ENCODE measurements at places on chromosomes 5 and 9.

DNA sequence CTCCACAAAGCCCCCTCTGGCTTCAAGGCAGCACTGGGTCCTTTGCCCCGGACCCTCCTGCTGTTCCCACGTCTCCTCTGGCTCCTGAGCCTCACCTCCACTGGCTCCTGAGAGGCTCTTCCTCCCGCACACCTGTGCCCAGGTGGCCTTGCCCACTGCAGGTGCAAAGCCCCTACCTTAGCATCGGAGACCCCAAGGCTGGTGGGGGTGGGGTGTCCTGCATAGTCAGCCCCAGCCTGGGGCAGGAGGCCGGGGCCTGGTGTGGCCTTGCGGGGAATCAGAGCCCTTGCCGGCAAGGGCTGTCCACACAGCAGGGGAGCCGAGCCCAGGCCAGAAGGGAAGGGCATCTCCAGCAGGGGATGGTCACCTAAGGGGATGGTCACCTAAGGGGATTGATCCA, 41.3 kb upstream of the CEP72 start:
- no peak for DNase-seq

- DNase-seq = no peak
Observed at GRCh38 chr5:68953231-68953874, 140.5 kb upstream of the SLC30A5 start.

- no peak for DNase-seq
Observed at GRCh38 chr9:127945942-127946341, 8.3 kb upstream of the DPM2 start.

GRCh38 chr5:169914766-169915165, 65.5 kb downstream of the INSYN2B start:
- DNase-seq = no peak

DNA sequence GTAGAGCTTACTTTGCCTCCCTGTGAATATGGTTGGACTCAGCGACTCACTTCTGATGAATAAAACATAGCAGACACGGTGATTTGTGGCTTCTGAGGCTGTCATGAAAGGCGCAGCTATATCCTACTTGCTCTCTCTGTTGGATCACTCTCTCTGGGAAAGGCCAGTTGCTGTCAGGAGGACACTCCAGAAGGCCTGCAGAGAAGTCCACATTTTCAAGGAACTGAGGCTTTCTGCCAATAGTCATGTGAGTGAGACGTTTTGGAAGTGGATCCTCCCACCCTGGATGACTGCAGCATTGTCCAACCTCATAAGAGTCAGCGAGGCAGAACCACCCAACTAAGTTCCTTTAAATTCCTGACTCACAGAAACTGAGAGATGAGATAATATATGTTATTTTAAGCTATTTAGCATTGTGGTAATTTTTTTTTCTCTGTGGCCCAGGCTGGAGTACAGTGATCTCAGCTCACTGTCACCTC, 156.0 kb upstream of the MAST4 start:
- no peak for DNase-seq

- DNase-seq = no peak
Observed at GRCh38 chr5:153558957-153559356, 68.5 kb downstream of the GRIA1 start.

DNA sequence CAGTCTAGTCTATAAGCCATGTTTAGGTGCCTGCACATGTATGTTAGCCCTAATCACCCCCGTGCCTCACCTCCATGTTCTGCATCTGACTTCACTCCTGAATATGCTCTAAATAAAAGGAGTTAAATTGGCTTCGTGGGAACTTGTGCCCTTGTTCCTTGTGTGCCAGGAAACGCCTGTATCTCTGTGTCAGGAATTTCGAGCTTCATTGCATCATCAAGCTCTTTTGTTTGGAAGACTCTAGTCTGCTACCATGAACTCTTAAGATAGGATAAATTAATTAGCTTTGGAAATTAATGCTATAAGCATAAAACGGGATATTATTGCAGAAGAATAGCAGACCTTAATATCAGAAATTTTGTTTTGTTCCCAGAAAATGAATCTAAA, 99.2 kb downstream of the ADCY2 start:
- no peak for DNase-seq

GRCh38 chr5:89008291-89008690, 125.3 kb upstream of the MEF2C start:
- DNase-seq = no peak

DNA sequence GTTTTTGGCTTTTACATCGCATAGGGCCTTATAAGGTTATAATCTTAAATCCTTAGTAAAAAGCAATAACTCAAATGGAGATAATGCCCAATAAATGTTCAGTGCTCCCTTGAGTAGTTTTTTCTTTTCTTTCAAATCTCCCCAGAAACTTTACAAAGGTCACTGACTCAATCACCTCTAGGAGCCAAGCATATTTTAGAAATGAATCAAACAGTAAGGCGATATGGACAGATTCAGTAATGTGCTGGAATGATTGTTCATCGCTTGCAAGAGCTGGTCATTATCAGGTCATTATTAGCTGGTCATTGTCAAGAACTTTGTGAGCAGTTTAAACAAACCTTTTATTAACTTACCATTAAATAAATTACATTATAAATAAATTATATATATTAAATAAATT, 130.4 kb upstream of the SLIT3 start:
- DNase-seq = no peak

- DNase-seq = no peak
Observed at GRCh38 chr5:110751902-110752762, 13.3 kb downstream of the SLC25A46 start.

DNA sequence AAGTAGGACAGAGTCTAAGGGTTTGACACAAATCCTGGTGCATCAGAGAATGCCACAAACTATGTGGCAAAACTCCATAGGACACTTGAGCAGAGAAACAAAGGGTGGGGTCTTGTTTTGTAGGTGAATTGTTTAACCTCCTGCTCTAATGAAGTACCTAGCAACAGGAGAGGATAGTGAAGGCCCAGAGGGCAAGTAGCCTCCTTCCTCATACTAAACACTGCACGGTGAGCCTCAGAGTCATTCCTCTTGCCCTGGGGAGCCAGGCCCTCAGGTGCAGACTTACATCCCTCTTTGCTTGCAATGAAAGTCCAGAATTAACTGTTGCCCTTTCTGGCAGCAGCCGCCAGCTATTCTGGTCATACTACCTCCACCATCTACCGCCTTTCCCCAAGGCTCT, 166.1 kb downstream of the DROSHA start:
- no peak for DNase-seq

DNA sequence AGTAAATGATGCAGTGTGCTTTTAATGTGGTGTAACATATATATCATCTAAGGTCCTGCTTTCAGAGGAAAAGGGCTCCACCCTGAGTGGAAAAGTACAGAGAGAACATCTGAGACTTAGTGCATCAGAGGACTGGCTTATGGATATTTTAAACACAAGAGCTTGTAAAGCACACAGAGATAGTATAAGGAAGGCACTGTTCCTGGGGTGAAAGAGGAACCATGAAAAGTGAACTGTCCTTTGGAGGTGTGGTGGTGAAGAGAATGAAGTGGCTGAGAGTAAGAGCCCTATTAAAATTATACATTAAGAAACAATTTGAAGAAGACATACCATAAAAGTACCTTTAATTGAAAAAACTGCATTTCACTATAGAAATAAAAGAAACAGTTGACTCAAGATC, 68.9 kb downstream of the CSF2 start:
- DNase-seq = no peak

DNA sequence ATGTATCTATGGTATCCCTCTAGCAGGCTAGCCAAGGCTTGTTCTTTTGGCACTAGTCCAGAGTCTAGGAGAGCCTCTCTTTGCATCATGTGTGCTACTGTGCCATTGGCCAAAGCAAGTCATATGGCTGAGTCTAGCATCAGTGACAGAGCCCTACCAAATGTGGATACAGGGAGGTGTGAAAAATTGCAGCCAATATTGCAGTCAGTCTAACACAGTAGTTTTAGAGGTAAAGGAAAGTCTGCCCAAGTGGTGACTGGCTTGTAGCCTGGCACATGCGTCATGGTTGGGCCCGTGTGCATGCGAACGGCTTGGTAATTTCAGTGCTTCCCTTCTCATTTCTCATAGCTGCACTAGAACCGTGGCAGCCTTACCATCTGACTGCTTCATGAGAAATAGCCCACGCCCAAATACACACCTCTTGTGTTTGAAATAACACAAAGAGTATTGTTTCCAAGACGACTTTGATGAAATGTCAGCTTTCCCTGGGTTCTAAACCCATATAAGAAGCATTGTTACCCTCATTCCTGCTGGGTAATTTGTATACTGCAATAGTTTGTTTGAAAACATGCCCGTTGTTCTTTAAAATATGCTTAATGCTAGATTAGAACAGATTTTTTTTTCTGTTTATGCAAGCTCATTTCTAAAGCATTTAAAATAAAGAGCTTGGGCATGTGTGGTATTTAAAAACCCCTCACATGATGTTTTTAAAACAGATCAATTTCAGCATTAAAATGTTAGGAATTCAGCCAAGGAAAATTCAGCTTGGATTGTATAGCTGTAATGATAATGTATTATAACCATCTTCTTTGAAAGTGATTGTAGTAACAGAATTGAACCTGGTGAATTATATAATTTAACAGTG, 113.2 kb downstream of the TLE4 start:
- DNase-seq = no peak

- DNase-seq = no peak
Observed at GRCh38 chr9:110189559-110190320, 18.2 kb downstream of the C9orf152 start.

- no peak for DNase-seq
Observed at GRCh38 chr9:1916655-1917054, 98.5 kb upstream of the SMARCA2 start.

GRCh38 chr5:145111420-145111819, 723.7 kb downstream of the PRELID2 start:
- no peak for DNase-seq

DNA sequence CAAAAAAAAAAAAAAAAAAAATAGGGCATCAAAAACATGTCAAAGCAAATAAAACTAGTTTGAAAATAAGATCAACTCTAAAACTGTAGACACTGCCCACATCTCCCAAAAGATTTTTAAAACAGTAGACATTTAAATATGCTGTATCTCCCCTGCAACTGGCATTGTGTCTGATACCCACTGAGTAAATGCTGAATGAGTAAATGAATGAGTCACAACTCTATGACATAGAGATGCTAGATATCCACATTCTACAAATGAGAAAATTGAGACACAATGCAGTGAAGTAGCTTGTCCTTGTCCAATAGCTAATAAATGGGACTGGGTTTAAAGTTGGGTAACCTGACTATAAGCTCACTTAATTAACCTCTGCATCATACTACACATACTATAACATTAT, 14.1 kb upstream of the MAP1B start:
- DNase-seq = no peak

DNA sequence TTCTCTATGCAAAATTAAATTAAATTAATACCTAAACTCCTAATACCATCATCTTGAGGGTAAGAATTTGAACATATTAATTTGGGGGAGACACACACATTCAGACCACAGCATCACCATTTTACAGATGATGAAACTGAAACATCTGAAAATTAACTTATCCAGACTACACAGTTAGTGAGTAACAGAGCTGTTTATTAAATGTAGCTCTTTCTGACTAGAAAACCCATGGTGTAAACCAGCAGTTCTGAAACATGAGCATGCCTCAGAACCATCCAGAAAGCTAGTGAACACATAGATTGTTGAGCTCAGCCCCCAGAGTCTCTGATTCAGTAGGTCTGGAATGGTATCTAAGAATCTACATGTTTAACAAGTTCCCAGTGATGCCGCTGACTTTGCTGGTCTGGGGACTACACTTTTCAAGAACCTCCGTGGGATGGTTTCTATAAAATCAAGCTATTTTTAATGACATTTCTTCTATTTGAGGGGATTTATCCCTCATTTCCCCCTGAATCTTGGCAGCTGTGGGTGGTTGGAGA, 113.5 kb downstream of the RORB start:
- no peak for DNase-seq

DNA sequence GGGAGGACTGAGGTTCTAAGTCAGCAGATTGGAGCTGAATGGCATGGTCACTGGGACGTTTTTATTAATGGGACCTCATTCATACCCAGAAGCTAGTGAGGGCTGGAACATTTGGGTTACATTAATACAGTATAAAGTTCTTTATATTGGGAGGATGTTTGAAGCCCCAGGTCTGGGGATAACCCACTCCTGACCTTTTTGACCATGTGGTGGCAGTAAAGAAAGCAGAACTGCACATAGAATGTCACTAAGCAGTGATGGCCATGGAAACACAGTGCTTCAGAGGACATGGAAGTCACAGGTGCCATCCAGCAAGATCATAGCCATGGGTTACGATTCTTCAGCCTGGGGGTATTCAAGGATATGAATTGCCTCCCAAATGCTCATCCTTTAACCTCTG, 176.0 kb downstream of the ATP10B start:
- DNase-seq = no peak

- no peak for DNase-seq
Observed at GRCh38 chr5:1883120-1883924, 597 bp upstream of the IRX4 start.

GRCh38 chr9:131098391-131099101, 2.2 kb downstream of the AIF1L start:
- no peak for DNase-seq
